Activated CD4-positive, alpha-beta memory T cell treated with anti-CD3 and anti-CD28 coated beads, Interleukin-2, amount 10 ng/mL, durations not matched to agents 7 days and 5 days (primary cell): ENCODE measurements at places on chromosomes 7 and 10. TPM values are rescaled to one million over a fixed set of nuclear protein-coding genes. Genes with fewer than 3 reads are reported as not detected.

DNA sequence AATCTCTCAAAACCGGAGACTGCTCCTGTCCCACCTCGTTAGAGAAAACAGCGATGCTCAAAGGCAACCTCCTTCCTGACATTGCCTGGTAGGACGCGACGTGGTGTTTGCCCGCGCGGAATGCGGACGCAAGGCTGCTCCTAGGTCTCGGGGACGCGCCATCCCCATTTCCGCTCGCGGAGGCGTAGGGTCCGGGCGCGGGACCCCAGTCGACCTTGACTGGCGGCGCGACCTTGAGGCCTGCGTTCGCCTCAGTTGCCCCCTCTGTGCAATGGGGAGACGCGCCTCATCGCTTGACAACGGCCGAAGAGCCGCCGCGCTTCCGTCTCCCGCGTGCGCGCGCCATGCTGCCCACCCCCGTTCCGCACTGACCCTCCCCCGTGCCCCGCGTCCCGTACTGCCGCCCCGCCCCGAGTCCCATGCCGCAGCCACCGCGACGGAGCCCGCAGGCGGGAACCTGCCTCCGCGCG lies 412 bp upstream of the PPIA start:
- no peak for DNase-seq

GRCh38 chr7:27203365-27203953 lies 3.6 kb upstream of the HOXA13 start:
- peak; percentile 5 for DNase-seq

- no peak for DNase-seq
Observed at GRCh38 chr7:148060724-148061123, 529.8 kb upstream of the C7orf33 start.

GRCh38 chr10:14486777-14487487 lies 156.2 kb upstream of the FRMD4A start:
- DNase-seq: no peak

GRCh38 chr7:91291902-91292301 lies 27.7 kb downstream of the FZD1 start:
- DNase-seq: no peak

DNA sequence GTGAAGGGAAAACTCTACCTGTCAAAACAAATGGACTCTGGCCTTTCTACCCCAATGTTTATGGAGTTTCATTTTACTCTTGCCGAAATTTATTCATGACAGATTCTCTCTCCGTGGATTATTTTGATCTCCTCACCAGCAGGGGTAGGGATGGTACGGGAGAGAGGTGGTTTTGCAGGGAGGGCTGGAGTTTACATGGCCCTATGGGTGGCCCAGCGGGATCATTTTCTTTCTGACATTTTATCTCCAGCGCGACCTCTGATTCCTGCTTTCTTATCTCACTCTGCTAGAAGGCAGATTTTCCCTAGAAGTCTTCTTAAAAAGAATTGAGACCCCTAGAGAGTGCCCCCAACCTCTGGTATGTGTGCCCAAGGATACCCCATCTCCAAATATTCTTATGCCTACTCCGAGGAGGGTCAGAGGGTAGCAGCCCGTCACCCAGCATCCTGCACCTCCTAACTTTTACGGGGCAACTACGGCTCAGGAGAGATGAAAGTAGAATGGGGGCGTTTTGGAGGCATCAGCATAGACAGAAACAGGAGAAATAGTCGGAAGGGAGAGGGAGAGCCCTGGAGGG lies 10.1 kb upstream of the GATA3 start:
- DNase-seq: no peak

GRCh38 chr7:155230169-155230593 lies 67.5 kb upstream of the INSIG1 start:
- DNase-seq: no peak

DNA sequence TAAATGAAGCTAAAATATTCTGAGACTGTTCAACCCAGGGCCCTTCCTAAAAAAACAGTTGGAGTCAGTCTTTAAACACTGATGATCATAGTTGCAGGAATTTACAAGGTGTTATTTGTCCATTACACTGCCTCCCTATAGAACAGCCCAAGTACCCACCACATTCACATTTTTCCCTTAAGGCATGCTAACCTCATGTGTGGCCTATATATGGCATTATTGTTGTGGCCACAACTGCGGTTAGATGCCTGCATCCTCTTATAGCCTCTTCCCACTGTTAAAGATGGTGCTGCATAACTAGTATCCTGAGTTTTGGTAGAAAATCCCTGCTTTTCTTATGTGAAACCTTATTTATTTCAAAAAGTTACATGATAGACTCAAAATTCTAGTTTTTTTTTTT lies 287.9 kb upstream of the SEMA3A start:
- no peak for DNase-seq

- no peak for DNase-seq
Observed at GRCh38 chr10:116132780-116133399, 140.1 kb downstream of the GFRA1 start.

GRCh38 chr10:18703521-18703920 lies 44.3 kb downstream of the ARL5B start:
- DNase-seq: no peak

GRCh38 chr10:112497347-112497950 lies 50.4 kb downstream of the VTI1A start:
- no peak for DNase-seq

DNA sequence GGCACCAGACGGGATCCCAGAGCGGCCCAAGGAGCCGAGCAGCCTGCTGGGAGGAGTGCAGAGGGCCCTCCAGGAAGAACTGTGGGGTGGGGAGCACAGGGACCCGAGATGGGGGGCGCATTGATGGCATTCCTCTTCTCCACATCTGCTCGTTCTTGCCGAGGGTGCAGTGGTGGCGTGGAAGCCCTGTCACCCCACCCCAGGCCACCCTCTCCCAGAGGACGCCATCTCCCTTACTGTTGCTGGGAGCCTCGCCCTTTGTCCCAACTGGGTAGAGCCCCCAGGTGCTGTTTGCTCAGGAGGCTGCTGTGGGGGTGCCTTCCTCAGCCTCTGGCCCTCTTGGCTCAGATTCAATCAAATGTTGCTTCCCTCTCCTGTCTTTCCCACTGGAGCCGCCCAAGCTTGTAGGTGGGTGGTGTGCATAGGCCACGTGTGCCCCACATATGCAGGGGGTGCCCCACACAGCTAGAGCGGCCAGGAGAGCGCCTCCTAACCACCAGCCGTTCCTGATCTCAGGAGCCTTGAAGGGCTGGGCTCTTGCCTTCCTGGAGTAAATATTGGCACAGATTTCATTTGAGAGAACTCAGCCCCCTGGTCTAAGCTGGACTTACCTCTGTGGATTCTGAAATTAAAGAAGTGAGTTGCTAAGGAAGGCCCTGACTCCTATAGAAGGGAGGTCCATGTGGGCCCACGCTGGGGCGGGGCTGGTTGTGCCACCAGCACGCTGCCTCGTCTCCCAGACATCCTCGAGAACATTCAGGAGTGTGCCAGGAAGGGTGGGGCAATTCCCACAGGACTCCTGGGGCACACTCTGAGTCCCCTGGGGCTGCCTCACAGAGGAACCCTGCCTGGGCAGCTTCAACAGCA lies 39.2 kb downstream of the ZNF467 start:
- no peak for DNase-seq

- DNase-seq: no peak
Observed at GRCh38 chr7:76369018-76369417, 10.2 kb upstream of the YWHAG start.

- DNase-seq: no peak
Observed at GRCh38 chr10:75505840-75506506, 74.5 kb downstream of the LRMDA start.

DNA sequence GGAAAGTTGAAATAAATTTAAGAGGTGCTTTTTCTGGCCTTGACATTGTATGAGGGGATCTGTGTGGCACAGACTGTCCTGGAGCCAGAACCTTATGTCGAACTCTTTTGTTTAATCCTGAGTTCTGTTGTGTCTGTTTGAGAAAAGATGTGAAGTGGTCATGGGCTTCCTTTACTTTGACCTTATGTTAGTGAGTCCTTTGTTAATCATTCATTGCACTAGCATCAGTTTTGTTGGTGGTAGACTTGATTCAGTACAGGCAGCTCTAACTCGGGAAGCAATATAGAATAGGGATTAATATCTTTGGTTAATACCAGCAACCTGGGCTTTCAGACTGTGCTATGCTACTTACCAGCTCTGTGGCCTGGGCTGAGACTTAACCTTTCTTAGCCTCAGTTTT lies 123.9 kb upstream of the FZD1 start:
- DNase-seq: no peak

DNA sequence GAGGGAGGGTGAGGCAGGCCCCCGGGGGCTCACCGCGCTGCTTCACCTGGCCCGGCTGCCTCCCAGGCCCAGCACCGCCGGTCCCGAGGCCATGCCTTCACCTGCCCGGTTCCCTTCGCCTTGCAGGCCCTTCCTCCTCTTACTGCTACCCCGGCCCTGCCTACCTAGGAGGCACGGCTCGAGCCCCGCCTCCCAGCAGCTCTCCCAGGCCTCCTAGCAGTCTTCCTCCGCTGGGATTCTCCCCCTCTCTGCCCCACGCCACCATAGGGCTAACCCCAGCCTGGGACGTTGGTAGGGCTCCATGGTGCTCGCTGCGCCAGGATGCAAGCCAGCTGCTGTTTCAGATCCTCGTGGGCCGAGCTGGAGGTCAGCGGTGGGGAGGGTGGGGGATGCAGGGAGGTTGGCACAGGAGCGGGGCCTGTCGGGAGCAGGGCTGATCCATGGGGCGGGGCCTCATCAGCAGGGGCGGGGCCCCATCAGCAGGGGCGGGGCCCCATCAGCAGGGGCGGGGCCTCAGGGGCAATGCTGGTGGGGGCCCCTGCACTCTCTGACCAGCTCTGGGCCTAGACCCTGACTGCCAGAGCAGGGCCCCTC lies 63.3 kb downstream of the RASGEF1A start:
- DNase-seq: peak; percentile 30

GRCh38 chr10:11058965-11059364 lies 41.3 kb downstream of the CELF2 start:
- DNase-seq: no peak

- no peak for DNase-seq
Observed at GRCh38 chr7:90857603-90858002, 261.5 kb downstream of the CDK14 start.

DNA sequence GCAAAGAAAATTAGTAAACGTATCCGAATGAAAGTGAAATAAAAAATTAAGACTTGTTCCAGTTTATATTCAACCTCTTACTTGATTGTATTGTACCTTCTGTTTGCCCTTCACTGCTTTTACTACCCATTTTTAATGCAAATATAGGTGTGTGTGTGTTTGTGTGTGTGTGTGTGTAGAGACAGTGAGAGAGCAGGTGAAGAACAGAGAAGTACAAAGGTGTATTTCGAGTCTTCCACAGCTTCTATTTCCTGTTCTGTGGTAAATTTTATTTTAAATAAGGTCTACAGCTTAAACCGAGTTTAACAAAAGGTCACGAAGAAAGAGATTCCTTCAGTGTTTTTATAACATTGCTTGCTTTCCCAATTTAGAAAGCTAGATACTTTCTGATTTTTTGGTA lies 12.7 kb upstream of the SVIL start:
- DNase-seq: no peak

- no peak for DNase-seq
Observed at GRCh38 chr7:111694376-111694775, 132.1 kb upstream of the IMMP2L start.

DNA sequence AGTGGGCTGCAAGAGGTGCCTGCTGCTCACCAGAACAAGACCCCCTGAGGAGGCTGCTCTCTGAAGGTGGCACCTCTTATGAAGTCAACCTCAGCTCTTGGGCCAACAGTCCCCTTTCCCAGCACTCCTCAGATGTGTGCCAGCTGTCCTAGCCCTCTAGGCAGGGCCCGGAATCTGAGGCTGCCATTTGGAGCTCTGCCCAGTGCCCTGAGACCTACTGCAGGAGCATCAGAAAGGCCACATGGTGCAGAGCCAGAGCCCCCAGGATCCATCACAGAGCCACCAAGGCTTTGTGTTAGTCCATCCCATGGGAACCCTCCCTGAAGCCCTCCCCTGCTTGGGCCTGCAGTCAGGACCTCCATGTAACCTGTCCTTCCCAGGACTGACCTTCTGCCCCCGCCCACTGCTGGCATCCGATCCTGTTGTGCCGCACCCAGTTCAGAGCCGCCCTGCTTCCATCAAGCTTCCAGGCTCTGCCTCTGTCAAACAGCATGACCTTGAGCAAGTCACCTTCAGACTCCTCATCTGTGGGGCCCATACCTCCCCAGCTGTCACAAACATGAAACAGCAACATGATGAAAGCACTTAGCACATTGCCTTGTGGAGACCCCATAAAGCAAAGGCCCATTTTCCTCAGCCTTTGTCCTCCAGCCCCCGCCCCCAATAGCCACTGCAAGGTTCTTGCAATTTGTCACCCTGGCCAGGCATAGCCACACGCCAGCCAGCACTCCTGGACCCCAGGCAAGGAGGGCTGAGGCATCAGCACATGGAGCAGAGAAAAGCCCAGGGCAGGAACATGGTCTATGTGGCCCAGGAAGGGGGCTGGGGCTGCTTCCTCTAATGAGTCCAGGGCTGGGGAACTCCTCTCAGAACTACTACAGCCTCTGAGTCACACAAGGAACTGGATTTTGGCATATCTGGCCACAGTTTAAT lies 51.7 kb downstream of the GRID1 start:
- DNase-seq: no peak

DNA sequence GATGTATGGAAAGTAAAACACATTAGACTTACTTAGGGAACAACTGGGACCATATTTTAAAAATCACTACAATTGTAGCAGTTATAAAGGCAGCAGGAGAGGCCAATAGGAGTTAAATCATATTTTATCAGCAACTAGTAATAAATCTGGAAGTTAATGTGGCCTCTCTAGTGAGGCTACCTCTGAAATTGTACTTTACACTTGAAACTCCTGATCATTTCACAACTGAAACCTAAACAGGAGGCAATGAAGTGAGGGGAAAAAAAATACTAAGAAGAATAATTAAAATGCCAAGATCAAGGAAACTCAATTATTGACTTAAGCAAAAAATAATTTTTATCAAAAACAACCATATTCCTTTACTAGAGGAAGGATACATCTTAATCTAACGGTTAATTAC lies 265.6 kb upstream of the HGF start:
- DNase-seq: no peak

CALML5 gene
- not detected for total RNA-seq

PIP gene
- not detected for total RNA-seq

ZPBP gene
- not detected for total RNA-seq

GHRHR gene
- total RNA-seq: not detected

SUFU gene
- 19.6 TPM for total RNA-seq

FAM25G gene
- total RNA-seq: not detected

VAX1 gene
- total RNA-seq: not detected

FGL2 gene
- total RNA-seq: 4.2 TPM

AKR1B1 gene
- 89.9 TPM for total RNA-seq
